ENCODE measurements at places on chromosomes 3 and 15.
A peak's percentile ranks its signal among the peaks of the same experiment; 100 is the strongest.

- DNase-seq = peak; percentile 77
Measured at GRCh38 chr3:69161587-69162307, 39.4 kb upstream of the LMOD3 start.

DNA sequence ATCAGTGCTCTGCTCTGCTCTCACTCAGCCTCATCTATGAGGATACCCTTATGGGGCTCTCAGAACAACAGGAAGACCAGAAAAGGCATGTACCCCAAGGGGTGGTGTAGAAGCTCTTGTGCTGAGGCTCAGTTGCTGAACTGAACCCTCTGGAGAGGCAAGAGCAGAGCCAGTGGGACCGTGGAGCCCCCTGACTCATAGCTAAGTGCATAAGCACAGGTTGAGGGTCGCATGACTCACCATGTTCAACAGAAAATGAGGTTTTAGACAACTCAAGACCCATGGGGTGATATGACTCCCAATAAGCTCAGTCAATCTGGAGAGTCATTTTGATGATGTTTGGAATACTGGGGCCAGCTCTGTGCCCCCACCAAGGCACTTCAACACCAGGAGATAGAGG is 37.3 kb downstream of the CRYGS start:
- no peak for DNase-seq

- DNase-seq = no peak
Measured at GRCh38 chr3:150057227-150057626, 86.5 kb upstream of the PFN2 start.

DNA sequence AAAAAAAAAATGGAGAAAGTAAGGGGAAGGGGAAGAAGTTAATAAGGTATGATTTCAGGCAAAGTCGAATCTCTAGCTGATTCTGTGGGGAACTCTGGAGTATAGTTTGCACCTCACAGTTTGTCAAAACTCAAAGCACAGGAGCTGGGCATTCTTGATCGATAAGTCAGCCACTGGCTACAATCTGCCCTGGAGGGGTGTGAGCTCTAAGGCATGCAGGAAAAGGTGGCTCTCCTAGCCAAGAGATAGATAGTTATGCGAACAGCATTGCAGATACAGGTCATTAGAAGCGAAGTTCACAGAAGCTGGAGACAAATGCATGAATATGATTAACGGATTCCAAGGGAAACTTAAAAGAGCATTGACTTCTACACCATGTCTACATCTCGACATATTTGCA is 952.6 kb downstream of the AGBL1 start:
- DNase-seq = no peak

- DNase-seq = no peak
Measured at GRCh38 chr3:52866427-52866826, 30.9 kb downstream of the STIMATE start.

DNA sequence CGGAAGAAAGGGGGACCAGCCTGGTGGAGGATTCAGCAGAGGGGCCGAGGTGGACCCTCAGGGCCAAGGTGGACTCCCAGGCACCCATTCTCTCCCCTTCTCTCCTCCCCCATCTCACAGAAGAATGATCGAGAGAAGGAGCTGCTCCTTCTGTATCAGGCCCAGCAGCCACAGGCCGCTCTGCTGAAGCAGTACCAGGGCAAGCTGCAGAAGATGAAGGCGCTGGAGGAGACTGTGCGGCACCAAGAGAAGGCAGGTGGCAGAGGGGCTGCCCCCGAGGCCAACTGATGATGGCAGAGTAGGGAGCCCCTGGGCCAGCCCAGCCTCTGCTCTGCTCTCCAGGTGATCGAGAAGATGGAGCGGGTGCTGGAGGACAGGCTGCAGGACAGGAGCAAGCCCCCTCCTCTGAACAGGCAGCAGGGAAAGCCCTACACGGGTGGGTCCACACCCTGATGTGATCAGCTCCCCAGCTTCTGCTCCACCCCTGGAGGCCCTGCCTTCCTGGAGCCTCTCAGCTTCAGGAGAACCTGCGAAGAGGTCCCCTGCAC is 36.5 kb downstream of the CYP11A1 start:
- DNase-seq = no peak

DNA sequence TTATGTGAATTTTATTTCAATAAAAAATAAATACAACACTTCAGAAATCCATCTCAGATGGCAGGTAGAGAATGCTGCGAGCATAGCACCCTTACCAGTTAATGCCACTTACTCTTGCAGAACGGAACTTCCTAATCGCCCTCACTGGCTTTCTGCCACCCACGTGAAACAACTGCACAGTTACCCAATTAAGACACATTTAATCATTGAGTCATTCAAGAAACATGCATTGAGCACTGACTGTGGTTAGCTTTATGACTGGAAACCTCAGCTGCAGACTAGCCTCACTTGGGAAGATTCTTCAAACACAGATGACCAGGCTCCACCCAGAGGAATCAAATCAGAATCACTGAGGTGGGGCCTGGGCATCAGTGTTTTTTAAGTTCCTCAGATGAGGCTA is 5.6 kb upstream of the MFGE8 start:
- peak; percentile 85 for DNase-seq

Measured in GM03348 (cell line).